Ovary (tissue), 10 donors: ENCODE measurements at places on chromosomes 6 and 20. TPM values are rescaled to one million over a fixed set of nuclear protein-coding genes. Genes with fewer than 3 reads are reported as not detected.

DNA sequence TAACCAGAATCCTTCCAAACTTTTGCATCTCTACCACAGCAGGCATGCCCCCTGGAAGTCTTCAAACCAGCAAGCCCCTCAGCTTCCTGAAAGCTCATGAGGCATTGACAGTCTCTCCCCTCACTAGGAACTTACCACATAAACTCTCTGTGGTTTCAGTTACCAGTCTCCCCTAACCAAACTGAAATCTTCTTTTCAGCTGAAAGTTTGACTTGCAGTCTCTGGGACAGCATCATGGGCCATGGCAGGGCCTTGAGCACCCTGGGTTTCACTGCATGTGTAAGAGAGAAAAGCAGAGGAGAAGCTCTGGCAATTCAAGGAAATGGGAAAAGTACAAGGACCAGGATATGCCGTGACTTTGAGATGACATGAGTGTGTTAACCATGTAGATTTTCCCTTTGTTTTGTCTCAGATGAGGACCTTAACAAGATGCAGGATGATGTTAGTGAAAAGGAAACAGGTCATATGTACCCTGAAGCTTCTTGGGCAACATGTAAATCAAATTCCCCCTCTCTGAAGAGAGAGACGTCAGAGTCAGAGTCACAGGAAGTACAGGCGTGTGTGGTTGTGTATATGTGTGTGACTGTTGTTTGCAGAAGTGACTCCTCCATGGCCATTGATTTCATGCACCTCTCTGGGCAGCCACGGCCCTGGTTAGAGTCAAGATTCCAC lies 106.3 kb downstream of the TNFRSF21 start:
- DNase-seq, result no peak

DNA sequence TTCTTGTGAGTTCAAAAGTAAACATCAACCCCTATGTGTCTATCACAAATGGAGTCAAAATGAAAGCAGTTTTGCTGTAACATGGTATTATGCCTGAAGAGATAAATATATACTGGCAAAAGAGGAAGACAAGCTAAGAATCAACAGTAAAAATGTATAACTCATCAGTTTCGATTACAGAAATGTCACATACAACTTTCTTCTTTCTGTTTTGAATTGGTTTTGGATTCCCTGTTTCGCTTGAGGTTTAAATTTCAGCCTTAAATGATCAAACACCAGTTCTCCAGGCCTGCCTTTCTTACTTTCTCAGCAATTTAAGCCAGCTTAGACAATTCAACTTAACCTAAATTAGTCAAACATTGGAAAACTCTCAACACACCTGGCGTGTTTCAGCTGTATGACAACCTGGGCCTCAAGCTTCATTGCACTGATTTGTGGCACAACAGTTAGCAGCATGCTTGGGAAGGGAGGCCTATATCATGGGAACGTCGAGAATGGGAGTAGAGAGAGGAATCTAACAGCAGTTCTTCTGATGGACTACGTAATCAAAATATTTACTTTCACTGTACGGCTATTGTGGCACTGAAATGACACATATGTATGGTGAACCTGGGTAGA lies 51.9 kb upstream of the MARCKS start:
- DNase-seq, result no peak

DNA sequence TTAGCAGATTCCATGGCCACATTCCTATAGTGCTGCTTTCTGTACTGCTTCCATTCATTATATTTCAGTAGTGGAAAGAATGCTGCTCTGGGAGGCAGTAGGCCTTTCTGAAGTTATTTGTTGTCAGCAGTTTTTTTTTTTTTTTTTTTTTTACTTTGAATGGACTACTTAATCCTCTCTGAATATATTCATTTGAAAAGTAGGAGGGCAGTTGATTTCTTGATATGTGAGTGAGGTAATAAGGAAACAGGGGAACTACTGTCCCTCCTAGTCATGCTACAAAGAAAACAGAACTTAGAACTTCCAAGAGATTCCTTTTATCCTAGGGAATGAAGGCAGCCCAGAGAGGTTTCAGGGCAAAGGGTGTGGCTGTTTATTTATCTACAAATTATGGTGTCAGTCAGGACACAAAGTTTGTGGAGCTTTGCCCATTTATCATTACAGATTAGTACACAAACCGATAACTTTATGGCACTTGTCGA lies 155.9 kb downstream of the JARID2 start:
- DNase-seq, result no peak

DNA sequence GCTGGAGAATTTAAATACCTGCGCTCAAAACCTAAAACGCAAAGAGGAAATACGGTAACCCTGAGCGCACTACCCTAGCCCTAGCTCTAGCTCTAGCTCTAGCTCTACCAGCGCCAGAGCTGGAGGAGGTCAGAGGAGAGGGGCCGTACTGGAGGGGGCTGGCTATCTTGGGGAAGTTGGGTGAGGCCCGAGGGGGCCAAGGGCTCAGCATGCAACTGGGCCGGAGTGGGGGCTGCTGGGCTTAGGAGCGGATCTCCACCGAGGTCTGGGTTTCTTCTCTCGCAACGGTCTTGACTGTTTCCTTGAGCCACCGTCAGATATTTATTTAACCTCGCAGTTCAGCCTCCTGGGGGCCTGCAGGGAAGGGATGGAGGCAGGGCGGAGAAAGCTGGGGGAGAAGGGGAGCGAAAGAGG lies 91.0 kb downstream of the NCR2 start:
- no peak for DNase-seq

DNA sequence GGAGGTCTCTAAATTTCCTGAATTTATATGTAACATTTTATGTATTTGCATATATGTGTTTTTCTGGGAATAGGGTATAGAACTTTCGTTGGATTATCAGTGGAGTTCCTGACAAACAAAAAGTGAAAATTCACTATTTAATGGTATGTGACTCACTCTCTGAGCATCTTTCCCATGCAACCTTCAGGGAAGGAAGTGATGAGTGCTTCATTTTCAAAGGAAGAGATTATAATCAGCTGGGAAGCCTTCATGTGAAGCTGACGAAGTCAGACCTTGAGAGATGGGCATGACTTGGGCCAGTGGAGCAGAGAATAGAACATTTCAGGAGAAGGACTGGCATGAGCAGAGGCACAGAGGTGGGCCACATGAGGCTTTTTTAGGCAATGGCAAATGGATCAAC lies 72.7 kb downstream of the FAXC start:
- no peak for DNase-seq

GRCh38 chr20:22464312-22465003 lies 119.9 kb downstream of the FOXA2 start:
- DNase-seq, result no peak

- no peak for DNase-seq
Measured at GRCh38 chr6:119444642-119445557, 95.3 kb upstream of the MAN1A1 start.

DNA sequence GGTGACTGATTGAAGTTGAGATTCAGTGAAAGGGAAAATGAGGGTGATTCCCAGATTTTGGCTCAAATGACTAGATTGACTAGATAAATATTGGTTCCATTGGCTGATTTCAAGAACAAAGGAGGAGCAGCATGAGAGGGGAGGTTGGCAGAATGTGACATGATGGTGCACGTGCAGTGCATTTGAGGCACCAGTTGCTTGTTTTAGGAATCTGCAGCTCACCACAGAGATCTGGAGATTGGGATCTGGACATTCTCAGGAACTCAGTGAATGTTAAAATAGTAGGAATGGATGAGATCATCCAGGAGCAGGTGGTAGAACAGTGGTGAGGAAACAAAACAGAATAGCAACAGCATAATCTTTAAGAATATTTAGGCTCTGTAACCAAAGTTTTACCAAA lies 496.3 kb downstream of the DHX35 start:
- DNase-seq, result no peak

DNA sequence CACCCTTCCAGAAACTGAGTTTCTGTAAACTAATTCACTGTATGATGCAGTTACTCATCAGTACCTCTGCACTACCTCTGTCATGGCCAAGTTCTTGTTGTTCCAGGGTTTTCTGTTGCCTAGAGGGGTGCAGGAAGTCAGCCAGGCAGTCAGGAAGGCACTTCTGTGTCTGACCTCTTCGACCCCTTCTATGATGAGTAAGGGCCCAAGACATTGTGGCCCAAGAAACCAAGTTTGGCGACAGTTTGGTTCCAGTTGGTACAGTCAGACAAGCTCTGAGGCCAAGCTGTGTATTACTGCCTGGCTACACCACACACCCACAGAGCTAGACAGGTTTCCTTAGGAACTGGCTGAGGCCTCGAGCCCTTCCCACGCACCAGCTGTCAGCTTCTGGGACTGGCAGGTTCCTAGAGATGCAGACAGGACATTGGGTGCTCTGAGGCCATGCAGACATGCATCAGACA lies 41.2 kb downstream of the TRAF3IP2 start:
- DNase-seq, result no peak

REM1 gene
- total RNA-seq, result 3.7 TPM

ADGRB3 gene
- total RNA-seq, result 0.69 TPM

MTFR2 gene
- total RNA-seq, result not detected

SUMO4 gene
- 4.5 TPM for total RNA-seq

PPP1R14C gene
- 0.74 TPM for total RNA-seq

STMND1 gene
- not detected for total RNA-seq
